ENCODE measurements at places on chromosomes 16 and 17.
A peak's percentile ranks its signal among the peaks of the same experiment; 100 is the strongest.

- DNase-seq, result no peak
Measured at GRCh38 chr16:70728150-70728549, 42.3 kb upstream of the MTSS2 start.

DNA sequence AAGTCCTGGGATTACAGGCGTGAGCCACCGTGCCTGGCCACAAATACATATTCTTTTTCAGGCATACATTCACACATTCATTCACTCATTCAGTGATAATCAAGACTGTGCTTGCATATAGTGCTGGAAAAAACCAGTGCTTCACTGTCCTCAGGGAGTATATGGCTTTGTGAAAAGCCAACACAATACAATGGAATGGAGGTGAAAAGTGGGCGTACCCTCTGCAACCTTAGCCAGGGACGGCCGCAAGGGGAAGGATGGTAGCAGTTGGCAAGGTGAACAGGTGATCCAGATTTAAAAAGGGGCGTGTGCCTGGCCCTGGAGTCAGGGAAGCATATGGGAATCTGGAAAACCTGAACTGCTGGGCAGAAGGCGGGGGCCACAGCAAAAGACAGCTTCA is 18.1 kb upstream of the GAN start:
- no peak for DNase-seq

DNA sequence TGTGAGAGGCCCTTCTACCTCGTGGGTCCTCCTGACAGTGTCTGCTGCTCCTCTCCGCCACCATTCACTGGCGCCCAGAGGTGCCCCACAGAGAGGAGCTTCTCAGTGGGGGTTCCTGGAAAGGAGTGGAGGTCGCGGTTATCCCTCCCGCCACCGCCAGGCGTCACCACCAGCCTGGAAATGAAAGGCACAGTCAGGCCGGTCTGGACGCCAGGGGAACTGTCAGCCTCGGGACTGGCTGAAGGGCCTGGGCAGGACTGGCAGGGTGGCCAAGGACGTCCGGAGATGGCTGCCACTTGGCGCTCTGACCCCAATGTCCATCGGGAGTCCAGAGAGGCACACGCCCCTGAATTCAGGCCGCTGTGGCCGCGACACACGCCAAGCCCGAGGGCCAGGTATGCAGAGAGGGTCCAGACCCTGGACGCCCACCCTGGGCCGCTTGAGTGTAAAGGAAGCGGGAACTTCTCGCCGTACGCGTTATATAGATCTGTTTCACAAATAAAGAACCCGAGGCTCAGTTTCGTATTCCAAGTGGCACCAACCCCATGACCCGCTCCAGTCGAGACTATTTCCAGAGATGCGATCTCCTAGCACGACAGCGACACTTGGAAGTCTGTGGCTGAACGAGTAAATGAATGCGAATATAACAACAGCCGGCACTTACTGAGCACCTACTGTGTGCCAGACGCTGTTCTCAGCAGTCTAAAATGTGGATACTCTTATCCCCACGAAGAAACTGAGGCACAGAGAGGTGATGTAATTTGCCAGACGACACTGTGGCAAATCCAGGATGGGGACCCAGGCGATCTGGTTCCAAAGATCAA is 7.6 kb upstream of the NXPH3 start:
- DNase-seq, result no peak

DNA sequence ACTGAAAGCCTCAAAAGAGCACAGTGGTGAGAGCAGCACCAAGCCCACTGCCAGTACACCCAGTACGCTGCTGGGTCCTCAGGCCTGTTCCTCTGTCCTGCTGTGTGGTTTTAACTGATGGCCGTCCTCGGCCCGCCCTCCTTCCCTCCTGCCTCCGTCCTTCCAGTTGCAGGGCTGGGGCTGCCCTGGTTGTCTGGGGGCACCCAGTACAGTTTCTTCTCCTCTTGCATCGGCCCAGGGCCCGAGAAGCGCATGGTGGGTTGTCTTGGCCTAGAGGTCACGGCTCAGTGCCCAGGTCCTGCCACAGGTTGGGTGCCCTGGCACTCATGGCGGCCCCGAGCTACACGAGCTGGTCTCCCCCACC is 70.8 kb upstream of the KCTD5 start:
- DNase-seq, result no peak

DNA sequence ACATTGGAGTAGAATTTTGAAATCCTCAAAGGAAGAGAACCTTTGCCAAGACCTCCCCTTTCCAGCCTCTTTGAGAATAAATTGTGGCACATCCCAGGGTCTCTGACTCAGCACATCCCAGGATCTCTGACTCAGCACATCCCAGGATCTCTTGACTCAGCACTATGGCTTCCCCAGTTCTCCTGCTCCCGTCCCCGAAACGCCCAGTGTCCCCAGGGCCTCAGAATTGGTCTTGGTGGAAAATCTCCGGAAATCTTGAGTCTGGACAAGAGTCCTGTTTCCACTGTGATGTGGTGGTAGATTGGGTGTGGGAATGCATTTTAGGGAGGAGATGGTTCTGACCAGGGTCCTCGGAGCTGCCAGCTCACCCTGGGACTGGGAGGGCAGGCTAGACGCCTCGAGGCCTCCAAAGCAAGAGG is 19.2 kb downstream of the PLXDC1 start:
- peak; percentile 32 for DNase-seq

DNA sequence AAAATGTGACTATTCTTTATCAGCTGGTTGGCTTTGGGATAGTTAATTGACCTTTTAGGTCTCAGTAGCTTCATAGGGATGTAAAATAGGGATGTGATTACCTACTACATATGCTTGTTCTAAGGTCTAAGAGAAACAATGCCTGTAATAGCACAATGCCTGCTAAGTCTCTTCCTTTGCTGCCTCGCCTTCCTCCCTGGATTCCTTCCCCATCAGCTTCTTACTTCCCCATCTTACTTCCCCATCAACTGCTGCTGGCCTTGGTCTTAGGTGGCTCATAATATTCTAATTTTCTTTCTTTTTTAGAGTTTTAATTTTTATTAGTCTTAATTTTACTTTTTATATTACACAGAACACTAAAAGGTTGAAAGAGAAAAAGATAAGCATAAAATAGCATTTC is 59.2 kb upstream of the GOT2 start:
- DNase-seq, result no peak

GRCh38 chr17:69606142-69606800 is 191.8 kb downstream of the MAP2K6 start:
- no peak for DNase-seq

GRCh38 chr16:28549301-28549899 is 4.3 kb upstream of the SGF29 start:
- DNase-seq, result no peak

GRCh38 chr16:71428883-71429282 is 13.0 kb downstream of the TLE7 start:
- no peak for DNase-seq

GRCh38 chr17:36849871-36850348 is 87.4 kb upstream of the LHX1 start:
- peak; percentile 40 for DNase-seq

- DNase-seq, result no peak
Measured at GRCh38 chr17:39443326-39443725, 7.7 kb downstream of the MED1 start.

GRCh38 chr16:83734136-83734535 is 73.6 kb upstream of the HSBP1 start:
- DNase-seq, result no peak

DNA sequence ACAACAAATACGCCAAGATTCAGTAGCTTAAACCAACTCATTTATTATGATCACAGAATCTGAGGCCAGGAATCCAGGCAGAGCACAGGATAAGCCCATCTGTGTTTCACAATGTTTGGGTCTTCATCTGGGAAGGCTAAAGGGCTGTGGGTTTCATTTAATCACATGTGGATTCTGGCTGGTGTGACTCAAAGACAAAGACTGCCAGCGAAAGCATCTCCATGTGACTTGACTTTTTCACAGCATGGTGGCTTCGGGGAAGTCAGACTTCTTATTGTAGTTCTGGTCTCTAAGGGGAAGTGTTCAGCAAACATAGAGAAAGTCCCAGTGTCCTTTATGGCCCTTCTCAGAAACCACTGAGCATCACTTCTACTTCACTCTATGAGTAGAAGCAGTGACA is 1014.4 kb upstream of the GOT2 start:
- DNase-seq, result no peak

DNA sequence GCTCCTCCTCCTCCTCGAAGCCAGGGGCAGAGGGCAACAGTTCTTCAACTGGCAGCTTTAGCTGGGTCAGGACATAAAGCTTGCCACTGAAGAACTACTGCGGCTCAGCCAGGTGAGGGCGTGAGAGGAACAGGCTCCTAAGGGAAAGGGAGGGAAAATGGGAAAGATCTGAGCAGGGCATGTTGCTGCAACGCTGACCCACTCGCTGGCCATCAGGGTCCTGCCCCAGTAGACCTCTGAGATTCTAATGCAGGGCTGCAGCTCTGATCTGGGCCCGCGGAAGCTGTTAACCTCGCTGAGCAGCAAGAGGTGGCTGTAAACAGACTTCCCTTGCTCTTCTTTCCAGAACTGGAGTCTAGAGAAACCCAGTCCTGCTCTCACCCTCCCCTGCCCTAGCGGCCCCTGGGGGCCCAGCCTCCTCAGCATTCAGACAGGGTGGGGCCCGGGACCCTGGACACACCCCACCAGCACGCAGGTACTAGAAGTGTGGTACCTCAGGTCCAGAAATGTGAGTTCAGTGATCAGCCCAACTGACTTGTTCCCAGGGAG is 3.8 kb upstream of the TLCD2 start:
- DNase-seq, result no peak

DNA sequence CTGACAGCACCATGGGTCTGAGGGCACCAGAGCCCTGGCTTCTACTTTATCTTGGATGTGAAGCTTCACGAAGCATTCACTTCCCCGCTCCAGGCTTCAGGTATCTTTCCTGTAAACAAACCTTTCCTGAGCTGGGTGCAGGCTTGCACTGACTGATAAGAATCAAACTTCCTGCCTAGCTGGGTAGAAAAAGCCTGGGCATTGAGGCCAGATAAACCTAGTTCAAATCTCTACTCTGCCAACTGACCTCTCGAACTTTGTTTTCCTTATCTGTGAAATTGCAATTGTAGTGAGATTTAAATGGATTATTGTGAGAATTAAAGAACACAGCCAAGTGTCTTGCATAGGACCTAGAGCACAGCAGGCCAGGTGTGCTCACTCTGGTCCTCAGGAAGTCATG is 2.9 kb upstream of the TMEM208 start:
- DNase-seq, result no peak

- DNase-seq, result no peak
Measured at GRCh38 chr17:79490530-79490929, 120.3 kb downstream of the RBFOX3 start.

Measured in HS-5 (cell line).